ENCODE measurements at places on chromosomes 2 and 18.

DNA sequence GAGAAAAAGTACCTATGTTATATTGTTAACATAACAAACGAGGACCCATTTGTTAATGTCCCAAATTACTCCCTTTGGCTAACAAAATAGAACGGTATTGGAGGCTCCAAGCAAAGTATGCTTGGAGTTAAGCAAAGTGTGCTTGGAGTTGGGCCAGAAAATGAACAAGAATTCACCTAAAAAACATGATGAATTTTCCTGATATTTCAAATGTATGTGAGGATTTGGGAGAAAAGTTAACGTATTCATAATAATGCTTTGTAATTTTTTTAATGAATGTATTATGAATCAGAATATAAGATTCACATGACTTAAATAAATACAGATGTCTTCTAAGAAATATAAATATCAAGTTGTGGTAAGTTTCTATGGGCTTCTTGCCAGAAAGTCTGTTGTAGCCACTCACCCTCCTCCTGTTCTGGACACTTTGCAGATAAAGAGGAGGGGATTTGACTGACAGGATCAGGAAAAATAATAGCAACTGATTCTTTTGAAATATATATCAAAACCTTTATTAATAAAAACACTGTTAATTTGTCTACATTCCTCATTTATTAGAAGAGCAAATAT lies 423.7 kb upstream of the MMADHC start:
- DNase-seq, result no peak

- no peak for DNase-seq
Observed at GRCh38 chr2:8477552-8478470, 204.0 kb upstream of the ID2 start.

DNA sequence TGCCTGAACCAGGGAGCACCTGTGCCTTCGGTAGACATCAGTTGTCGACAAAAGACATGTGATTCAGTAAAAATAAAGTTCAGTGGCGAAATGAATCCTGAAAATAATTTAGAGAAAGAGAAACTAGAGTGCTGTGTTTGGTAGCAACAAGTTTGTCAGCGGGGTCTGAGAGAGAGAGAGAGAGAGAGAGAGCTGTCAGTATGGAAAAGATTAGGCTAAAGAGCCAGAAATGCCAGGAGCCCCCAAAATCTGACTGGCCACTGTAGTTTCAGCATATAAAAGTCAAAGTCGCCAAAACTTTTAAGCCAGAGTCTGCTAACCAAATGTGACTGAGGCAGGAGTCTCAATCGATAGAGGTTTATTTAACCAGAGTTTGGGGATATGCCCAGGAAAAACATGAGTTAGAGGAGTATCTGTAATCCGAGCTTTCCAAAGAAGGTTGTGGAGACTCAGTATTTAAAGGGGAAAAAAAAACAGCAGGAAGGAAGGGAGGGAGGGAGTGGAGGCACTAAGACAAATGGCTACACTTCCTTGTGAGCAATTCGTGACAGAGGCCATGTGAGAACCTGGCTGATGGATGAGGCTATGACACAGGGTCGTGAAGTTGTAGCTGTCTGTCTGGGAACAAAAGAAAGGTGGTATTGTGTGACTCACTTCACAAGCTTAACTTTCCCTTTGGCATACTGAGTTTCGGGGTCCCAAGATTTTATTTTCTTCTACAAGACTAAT lies 20.5 kb upstream of the GNAL start:
- no peak for DNase-seq

DNA sequence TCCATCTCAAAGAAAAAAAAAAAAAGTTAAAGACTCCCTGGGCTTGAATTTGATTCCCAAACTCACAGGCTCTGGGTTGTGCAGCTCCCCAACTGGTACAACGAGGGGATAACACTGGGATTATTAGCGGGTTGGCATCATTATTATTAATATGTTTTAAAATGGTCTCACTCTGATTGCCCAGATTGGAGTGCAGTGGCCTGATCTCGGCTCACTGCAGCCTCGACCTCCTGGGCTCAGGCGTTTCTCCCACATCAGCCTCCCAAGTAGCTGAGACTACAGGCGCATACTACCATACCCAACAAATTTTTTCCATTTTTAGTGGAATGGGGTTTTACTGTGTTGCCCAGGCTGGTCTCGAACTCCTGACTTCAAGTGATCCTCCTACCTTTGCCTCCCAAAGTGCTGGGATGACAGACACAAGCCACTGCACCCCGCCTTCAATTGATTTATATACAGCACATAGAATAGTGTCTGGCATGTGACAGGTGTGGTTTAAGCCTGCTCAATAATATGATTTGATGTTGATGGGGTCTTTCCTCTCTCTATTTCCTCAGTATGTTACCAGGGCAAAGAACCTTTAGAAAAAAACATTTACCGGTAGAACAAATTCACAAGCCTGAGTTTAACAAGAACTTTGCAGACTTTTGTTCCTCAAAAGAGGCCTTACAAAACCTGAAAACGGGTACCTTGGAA lies 12.2 kb downstream of the MYCN start:
- no peak for DNase-seq

DNA sequence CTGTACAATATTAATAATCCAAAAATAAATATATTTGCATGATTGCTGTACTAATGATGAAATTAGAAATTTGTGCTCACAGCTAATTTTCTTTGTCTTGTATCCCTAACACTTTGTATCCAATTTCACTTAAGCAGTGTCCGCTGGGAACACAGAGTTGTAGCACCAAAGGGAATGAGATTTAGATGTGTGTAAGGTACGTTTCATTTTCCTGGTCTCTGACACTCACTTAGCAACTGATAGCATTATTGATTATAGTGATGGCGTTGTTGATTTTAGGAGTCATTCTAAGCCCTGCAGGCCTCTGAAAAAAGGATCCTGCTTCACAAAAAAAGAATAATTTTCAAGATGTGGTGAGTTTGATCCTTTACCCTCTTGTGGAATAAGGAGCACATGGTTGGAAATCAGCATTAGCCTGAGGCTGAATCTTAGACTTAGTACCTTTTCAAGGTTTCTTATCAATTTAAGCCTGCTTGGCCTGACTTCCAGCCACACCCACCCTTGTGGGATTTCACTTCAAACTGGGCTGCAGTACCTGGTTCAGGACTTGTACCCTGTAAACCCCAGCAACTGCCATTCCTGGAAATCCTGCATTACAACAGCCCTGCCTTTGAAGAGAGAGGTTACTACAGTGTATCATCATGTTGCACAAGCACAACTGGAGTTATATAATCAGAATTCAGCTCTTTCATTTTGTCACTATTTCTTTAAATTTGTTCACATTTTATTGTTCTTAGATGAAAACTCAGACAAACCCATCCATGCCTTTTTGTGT lies 116.2 kb downstream of the RND3 start:
- no peak for DNase-seq

- no peak for DNase-seq
Observed at GRCh38 chr2:165868211-165868610, 74.2 kb upstream of the GALNT3 start.

- no peak for DNase-seq
Observed at GRCh38 chr2:120348134-120348736, 2.3 kb downstream of the INHBB start.

GRCh38 chr2:79005216-79005615 lies 20.3 kb upstream of the REG3G start:
- no peak for DNase-seq

DNA sequence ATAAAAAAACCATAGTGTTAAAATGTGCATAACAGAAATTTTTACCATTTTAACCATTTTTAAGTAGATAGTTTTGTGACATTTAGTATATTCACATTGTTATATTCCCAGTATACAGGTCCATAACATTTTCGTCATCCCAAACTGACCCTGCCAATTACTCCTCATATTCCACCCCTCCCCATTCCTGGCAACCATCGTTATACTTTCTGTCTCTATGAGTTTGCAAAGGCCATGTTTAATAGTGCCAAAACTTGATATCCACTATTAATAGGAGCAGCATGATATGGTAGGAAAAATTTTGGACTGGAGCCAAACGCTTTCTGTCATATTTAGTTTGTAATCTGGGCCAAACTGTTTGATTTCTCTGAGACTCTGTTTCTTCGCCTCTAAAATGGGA lies 30.9 kb downstream of the PLCL1 start:
- no peak for DNase-seq

All from GM04504 (cell line).